Amniotic stem cell (primary cell): ENCODE measurements at places on chromosomes 2 and 18.
A peak's percentile ranks its signal among the peaks of the same experiment; 100 is the strongest.

DNA sequence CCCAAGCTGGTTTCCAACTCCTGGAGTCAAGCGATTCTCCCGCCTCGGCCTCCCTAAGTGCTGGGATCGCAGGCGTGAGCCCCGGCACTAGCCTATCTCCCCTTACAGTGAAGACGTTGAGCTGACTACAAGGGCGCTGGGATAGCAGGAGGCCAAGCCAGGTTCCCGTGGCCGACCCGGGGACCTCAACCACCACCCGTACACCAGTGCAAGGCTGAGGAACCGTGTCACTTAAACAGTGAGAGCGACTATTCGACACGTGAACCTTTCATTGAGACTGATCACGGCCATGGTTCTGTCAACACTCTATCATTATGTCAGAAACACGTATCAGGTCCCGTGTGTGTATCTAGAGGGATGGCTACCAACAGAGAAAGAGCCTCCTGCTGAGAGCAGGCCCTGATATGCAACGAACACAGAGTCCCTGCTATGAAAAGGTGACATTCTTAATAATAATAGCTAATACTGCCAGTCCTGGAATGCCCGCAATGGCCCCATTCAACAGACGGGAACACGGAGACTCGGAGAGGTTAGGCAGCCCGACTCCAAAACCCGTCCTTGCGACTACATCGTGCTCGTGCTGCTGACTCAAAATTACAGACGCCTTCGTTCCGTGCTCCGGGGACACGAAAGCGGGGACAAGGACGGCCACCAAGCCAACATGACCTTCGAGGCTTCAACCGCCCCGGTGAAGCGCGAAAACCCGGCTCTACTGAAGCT, 833 bp downstream of the AFG3L2 start:
- no peak for DNase-seq

GRCh38 chr2:205848601-205849000, 166.3 kb downstream of the NRP2 start:
- no peak for DNase-seq

DNA sequence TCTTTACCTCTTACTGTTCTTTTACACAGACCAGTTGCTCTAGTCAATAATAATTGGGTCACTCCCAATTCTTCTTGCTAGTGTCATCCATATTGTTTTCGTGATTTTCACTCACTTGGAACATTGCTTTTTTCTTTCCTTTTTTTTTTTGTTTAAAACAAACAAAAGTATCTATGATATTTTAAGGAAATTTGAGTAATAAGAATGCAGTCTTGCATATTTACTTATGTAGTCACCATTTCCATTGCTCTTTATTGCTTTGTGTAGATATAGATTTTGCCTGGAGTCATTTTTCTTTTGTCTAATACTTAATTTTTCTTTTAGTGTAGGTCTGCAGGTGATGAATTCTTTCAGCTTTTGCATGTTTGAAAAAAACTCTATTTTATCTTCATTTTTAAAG, 71.9 kb downstream of the WDR7 start:
- DNase-seq = no peak

DNA sequence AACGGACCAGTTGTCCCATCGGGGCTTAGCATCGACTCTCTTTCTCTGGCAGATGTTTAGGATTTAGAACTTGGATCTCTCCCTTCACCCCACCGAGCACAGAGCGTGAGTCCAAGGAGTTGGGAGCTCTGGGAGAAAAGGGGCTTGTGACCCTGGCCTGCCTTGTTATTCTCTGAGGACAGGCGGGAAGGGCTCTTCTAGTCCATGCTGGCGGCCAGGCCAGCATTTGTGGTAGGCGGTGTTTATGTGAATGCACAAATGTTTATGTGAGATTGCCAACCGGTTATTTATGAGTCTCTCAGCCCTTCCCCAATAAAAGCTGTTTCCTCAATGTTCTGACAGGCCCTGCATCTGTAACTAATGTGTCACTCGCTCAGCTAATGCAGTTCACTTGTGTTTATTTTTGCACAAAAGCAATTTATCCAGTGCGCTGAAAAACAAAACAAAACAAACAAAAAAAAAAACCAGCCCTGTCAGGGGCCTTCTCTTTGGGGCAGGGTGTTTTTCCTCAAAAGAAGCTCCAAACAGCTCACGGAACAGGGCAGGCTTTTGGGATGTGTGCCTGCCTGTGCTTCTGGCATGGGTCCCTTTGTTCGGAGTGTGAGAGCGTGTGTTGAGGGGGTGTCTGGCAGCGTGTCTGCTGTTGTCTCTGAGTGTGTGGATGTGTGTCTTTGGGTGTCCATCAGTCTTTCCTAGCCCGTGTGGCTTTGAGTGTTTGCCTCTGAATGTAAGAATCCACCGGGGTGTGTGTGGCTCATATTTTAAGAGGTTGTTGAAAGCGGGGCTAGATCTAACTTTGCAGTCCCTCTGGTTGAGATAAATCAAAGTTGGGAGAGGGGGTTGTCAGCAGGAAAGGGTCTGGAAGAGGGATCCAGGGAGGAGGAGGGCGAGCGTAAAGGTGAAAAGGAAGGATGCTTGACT, 52.8 kb upstream of the HAAO start:
- no peak for DNase-seq

- DNase-seq = no peak
Measured at GRCh38 chr2:230498506-230499107, 82.6 kb downstream of the SP100 start.

- no peak for DNase-seq
Measured at GRCh38 chr18:54269893-54270844, 852 bp downstream of the POLI start.

- no peak for DNase-seq
Measured at GRCh38 chr2:12170121-12170520, 423.7 kb downstream of the LPIN1 start.

DNA sequence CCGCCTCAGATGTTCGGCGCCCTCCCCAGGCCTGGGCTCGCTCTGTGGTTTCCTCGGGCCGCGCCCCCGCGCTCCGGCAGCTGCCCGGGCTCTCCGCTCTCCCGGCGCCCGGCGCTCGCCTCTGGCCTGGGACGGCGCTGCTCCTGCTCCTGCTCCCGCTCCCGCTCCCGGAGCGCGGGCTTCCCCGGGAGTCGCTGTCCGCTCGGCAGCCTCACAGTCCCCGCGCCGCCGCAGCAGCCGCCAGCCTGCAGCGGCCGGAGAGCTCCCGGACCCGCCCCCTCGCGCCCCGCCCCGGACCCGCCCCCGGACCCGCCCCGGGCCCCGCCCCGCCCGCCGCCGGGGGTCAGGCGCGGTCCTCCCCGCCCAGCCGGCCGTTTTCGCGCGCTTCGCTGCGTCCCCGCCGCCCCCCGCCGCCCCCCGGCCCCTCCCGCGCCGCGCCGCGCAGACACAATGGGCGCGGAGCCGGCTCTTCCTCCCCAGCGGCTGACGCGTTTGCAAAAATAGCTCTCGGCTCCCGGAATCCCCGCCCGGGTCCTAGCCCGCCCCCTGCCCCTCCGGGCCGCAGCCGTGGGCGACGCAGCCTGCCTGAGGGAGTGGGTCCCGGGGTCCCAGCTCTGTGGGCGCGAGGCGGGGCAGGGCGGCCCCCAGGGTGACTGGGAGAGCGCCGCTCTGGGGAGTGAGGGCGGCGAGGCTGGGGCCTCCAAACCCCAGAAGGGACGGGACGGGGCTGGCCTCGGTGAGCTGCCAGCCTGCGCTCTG, at the start of gene ARL4C:
Gene ARL4C, minus strand, starts transcription at position 247 of the 759 bp plus-strand sequence. CDS start 495 bp downstream, outside the sequence.
- peak; percentile 24 for DNase-seq

- peak; percentile 32 for DNase-seq
Measured at GRCh38 chr2:12619975-12620374, 96.8 kb upstream of the TRIB2 start.

GRCh38 chr2:196277002-196277401, 105.6 kb upstream of the STK17B start:
- no peak for DNase-seq

- no peak for DNase-seq
Measured at GRCh38 chr2:145220496-145220895, 700.6 kb upstream of the ZEB2 start.

DNA sequence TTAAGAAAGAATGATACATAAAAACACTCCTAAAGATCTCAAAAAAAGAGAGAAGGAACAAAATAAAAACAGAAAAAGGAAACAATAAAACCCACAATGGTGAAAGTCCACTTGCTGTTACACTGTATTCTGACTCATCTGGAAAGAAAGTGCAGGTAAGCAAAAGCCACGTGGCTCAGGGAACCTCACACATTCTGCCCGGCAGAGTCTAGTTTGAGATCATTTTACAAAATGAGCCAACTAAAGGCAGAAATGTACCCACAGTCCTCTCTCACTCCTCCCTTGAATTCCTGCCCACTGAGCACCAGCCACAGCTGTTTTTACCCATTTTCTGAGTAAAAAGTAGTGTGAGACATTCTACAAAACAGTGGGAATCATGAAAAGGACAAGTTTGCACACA, 10.0 kb downstream of the KCNH7 start:
- no peak for DNase-seq

- DNase-seq = no peak
Measured at GRCh38 chr2:20182241-20182931, 42.5 kb downstream of the SDC1 start.
